ENCODE measurements at places on chromosomes 3 and 15.

DNA sequence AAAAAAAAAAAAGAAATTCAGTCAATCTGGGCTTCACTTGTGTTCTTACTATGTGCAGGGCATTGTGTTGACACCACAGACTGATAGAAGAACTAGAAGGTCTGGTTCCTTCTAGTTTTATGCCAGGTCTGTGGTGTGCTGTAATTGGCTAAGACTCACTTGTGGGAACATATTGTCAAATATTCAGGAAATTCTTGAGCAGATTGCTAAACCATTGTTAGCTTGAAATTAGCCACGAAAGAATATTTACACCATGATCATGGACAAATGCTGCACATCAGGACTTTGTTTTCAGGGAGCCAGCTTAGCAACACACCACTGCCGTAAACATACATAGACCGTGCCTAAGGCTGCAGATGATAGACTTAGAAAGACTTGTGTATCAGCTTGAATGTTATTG is 74.6 kb downstream of the GTPBP8 start:
- DNase-seq: no peak

DNA sequence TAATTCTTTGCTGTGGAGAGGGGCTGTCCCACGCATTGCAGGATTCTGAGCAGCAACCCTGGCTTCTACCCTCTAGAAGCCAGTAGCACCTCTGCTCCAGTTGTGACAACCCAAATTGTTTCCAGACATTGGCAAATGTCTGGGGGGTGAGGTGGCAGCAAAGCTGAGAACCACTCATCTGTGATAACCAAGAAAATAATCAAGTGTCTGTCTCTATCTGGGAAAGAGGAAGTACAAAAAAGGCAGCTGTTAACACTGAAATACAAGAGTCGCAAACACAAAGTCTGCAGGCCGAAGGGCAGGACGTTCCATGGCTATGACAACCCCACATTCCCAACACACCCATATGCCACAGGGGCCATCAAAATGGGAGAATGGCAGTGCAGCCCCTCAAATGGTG is 42.2 kb upstream of the GNB5 start:
- no peak for DNase-seq

DNA sequence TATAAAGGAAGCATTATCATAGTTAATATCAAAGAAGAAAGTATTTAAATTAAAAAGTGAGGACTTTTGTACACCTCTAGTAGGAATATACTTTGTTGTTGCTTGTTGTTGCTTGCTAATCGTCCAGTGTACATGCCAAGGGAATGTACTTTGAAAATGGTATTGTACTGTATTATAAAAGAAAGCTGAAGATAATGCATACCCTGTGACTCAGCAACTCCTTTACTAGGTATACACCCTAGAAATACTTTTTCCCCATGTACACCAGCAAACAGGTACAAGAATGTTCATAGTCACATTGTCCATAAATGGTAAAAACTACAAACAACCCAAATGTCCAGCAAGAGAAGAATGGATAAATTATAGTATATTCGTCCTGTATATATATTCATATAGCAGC is 12.0 kb downstream of the TTBK2 start:
- DNase-seq: no peak

- DNase-seq: no peak
Measured at GRCh38 chr3:134232151-134232550, 18.5 kb downstream of the RYK start.

DNA sequence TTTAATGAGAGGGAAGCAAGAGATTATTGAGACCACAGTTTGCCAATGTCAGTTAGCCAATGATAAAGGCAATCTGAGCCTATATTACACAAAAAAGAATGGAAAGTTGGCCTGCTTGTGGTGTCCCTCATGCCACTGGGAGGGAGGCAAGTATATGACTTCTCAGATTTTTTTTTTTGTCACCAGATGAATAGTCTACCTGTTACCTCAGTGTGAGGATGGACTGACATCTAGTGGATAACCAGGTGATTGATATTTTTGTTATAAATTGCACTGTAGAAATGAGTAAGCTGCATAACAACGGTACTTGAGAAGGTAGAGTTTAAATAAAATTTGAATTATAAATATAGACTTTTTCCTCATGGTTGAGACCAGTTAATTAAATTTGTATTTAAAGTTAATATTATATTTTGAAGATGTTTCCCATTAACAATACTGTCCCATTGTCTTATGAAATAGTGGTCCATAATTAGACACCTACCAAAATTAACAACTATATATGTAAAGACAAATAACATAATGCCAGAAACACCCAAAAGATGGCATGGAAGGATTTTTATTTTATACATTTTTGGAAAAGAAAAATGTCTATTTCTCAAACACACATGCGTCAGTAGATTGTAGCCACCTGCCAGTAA is 237.8 kb upstream of the GADL1 start:
- DNase-seq: no peak

GRCh38 chr3:30353711-30354467 is 252.5 kb upstream of the TGFBR2 start:
- DNase-seq: peak; percentile 56

- DNase-seq: peak; percentile 43
Measured at GRCh38 chr3:46695177-46695961, 1.9 kb upstream of the ALS2CL start.

GRCh38 chr15:40914486-40914885 is 14.7 kb upstream of the DLL4 start:
- DNase-seq: no peak

DNA sequence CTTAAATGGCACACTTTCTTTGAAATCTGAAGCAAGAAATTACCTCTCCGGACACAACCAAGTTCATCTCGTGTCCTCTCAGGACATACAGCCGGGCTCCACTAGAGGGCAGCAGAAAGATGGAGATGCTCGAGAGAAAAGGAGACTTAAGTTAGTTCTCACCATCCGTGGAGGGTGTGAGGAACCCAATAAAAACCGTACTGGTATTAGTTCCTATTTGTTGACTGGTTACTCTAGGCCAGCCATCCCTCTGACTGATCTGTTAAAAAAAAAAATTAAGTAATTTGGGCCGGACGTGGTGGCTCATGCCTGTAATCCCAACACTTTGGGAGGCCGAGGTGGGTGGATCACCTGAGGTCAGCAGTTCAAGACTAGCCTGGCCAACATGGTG is 7.9 kb upstream of the CYP11A1 start:
- DNase-seq: peak; percentile 83

- DNase-seq: no peak
Measured at GRCh38 chr3:69842789-69843188, 103.5 kb downstream of the MITF start.

GRCh38 chr3:115498898-115499297 is 124.4 kb upstream of the GAP43 start:
- DNase-seq: no peak

- no peak for DNase-seq
Measured at GRCh38 chr15:31752065-31752762, 278.1 kb upstream of the CHRNA7 start.

DNA sequence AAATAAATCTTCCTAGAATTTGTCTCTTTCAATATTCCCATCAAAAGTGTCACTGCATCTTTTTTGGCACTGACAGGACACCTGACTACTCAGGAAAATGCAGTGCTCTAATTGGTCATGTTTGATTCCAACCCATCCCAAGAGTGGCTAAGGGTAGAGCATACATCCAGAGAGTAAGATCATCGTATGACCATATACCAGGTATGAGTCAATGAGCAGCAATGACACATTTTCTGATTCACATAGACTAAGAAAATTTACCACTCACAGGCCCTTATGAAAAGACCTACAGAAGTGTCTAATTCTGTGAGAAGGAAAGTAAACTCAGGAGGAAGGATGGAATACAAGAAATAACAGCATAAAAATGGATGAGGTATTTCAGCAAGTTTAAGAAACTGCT is 434.2 kb downstream of the ZIC1 start:
- DNase-seq: no peak

- no peak for DNase-seq
Measured at GRCh38 chr15:35557012-35557411, 11.0 kb upstream of the DPH6 start.

DNA sequence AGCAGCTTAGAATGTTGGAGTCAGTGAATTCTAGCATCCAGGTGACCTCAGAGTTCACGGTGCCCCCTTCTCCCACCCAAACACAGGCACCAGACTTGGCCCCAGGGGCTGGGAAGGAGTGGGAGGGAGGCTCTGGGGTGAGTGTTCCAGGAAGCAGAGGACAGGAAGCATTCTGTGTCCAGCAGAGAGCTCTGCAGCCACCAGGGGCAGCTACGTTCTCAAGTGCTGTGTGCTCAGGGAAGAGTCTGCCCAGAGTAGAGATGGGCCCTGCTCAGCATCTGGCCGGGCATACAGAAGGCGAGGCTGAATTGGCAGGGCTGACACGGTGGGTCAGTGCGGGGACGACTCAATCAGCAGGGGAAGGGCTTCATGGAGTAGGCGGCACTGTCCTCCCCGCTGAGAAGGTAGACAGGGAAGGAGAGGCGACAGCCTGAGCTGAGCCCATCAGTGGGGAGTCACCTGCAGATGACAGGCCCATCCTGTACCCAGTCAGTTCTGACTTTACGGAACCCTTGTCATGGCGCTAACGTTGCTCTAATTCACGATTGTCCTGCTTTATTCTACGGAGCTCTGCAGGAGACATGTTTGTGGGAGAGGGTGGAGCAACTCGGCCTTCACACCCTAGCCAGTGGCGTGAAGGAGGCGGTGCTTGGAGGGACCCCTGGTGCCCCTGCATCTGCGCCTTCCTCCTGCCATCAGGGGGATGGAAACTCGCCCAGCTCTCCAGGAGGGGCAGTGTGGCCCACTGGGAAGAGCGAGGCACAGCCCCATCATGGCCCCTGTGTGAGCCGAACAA is 82.2 kb downstream of the C3orf70 start:
- no peak for DNase-seq

- no peak for DNase-seq
Measured at GRCh38 chr3:47047673-47048072, 68.2 kb downstream of the NBEAL2 start.

DNA sequence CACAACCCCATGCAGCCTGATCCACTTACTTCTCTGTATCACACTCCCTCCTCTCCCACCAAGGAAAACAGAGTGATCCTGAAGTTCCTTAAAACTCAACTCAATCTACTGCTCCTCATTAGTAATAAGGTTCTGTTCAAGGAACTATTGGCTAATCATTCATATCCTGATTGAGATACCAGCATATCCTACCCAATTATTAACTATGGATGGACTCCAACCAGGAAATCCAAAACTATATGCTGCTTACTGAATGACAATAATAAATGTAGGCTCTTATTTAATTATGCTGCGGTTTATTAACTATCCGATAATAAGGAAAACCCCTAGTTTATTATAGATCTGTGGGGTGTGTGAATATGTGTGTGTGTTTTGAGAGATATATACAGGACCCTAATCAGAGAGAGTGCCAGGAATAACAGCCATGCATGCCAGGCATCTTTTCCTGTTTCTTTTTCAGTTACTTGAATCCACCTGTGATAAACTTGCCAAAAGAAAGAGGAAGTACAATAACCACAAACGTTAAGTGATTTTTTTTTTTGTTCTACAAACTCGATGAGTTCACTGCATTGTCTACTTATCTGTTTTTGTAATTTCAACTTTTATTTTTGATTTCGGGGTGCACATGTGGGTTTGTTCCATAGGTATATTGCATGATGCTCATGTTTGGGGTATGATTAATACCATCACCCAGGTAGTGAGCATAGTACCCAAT is 1031.7 kb upstream of the CFAP20DC start:
- no peak for DNase-seq

GRCh38 chr15:85826756-85827515 is 32.2 kb upstream of the KLHL25 start:
- no peak for DNase-seq

GRCh38 chr3:41031401-41031800 is 167.9 kb upstream of the CTNNB1 start:
- no peak for DNase-seq

- no peak for DNase-seq
Measured at GRCh38 chr15:33160581-33161165, 33.8 kb downstream of the FMN1 start.

GRCh38 chr3:151262871-151263525 is 15.3 kb downstream of the P2RY14 start:
- no peak for DNase-seq

DNA sequence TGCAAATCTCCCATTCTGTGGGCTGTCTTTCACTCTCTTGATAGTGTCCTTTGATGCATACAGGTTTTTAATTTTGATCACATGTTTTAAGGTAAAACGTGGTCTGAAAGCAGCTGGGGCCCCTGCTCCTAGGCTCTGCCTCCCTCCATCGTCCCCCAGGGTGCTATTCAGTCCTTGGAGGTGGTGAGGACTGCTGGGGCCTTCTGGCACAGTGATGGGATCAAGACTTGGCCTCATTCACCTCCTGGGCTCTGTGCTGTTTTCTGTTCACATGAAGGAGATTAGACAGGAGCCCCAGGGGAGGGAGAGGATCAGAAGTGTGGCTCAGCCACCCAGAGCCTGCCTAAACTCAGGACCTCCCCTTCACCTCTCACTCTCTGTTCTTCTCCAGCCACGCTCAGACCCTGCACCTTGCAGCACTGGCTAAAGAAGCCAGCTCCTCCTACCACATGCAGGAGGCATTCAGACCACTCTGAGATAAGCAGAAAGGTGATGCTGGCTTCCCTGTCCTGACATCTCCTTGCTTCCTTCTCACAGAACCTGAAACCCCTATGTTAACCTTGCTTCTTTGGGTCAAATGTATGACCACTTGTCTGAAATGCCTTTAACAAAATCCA is 43.9 kb downstream of the PAQR5 start:
- DNase-seq: no peak

- DNase-seq: no peak
Measured at GRCh38 chr15:64753480-64754185, 21.8 kb downstream of the RBPMS2 start.

GRCh38 chr3:181133832-181134231 is 144.3 kb upstream of the DNAJC19 start:
- DNase-seq: no peak

DNA sequence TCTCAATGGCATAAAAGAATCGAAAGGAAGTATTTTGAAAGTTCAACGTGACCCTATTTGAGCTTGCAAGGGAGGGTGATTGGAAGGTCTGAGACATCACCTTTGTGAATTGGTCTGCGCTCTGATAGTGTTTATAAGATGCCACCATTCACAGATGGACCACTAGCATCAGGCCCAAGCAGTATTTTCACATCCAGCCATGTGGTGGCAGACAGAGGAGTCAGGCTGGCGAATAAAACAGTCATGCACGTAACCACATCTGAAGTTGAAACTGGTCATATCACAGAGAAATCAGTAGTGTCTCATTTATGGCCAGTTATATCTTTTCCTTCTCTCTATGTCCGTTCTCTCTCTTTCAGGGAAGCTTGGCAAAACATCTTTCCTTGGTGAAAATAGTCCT is 170.1 kb upstream of the ONECUT1 start:
- no peak for DNase-seq

- no peak for DNase-seq
Measured at GRCh38 chr3:149042789-149043386, 43.4 kb downstream of the HLTF start.

DNA sequence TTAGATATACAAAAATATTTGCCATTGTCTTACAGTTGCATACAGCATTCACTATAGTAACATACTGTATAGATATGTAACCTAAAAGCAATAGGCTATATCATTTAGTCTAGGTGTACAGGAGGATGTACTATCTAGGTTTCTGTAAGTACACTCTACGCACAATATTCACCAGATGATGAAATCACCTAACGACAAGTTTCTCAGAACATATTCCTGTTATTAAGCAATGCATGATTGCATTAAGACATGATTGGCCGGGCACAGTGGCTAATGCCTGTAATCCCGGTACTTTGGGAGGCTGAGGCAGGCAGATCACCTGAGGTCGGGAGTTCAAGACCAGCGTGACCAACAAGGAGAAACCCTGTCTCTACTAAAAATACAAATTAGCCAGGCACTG is 14.5 kb upstream of the PRKCI start:
- no peak for DNase-seq

All from T-cell (primary cell).